ENCODE measurements at places on chromosomes 13 and 19.

DNA sequence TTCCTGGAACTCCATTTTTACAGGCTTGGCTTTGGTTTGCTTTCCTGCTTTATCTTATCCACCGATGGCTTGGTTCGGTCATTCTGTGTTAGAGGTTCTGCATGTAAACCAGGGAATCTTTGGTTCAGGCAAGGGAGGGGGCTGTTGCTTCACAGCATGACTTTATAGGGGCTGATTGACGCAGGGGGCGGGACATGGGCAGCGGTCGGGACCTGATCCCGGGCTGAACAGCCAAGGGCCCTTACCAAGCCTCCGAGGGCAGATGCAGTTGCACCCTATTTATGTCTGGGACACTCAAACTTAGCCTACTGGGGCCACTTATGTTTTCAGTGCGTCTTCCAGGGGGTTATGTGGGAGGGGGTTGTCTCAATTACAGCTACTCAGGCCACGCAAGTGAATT lies 312.4 kb downstream of the ZNF536 start:
- DNase-seq: no peak

DNA sequence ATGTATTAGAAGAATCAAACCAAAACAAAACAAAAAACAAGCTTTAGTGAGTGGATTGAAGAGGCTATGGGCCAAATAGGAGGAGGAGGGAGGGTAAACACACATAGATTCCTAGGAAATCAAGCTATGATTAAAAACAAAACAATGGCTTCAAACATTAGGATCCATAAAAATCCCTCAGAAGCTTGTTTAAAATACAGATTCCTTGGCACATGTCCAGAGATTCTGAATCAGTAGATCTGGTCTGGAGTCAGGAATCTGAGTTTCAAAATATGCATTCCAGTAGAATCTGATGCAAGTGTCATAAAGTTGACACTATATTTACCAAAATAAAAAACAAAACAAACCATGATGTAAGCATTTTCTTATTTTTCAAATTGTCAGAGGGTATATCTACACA lies 692.8 kb upstream of the SGCG start:
- no peak for DNase-seq

DNA sequence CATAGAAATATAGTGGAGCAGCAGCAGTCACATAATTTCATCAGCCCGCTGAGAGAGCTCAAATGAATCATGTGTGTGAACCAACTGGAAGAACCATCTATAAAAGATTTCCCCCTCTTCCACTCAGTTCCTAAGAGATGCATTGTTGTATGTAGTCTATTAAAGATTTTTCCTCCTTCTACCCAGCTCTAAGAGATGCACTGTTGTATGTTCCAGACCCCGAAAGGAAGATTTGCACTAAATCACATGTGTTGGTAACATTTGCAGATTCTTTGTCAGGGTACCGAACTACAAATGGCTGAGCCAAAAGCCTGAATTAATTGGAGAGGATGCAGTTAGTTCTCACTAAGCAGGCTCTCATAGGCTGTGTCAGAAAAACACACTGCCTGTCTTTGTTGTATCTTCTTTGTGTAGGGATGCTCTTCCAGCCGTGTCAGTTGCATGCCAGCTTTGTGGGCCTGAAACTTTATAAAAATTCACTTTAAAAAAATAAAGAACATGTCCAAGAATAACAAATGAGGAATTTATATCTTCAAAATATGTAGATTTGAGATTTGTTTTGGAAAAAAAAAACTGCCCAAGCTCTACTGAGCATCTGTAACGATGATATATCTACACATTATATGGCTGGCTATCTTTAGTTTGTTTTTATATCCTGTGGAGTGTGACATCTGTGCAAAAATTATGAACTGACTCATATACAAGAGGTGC lies 223.1 kb downstream of the MZT1 start:
- DNase-seq: no peak

GRCh38 chr19:13012690-13013608 lies 17.7 kb downstream of the NFIX start:
- DNase-seq: no peak

- no peak for DNase-seq
These were observed 75.0 kb downstream of the DHRS12 start for GRCh38 chr13:51728972-51729371.

GRCh38 chr19:45995715-45996385 lies 583 bp downstream of the CCDC61 start:
- DNase-seq: no peak

DNA sequence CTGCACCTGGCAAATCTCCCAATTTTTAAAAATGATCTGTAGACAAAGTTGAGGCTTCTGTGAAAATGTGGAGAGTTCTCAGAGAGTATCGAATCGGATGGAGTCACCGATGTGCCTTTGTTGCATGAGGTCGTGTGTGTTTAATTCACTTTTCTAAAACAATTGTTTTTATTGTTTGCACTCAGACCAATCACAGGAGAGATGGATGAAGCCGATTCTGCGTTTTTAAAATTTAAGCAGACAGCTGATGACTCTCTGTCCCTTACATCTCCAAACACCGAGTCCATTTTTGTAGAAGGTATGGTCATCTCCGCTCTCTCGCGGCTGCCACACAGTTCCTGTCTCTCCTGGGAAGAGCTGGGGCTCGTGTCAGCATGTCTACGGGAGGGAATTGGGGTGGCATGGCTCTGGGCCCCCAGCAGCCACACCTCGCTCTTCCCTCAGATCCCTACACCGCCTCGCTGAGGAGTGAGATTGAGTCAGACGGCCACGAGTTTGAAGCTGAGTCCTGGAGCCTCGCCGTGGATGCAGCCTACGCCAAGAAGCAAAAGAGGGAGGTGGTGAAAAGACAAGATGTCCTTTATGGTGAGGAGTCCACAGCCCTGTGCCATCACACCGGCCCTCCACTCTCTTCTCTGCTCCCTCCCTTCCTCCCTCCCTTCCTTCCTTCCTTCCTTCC lies 47.2 kb downstream of the PEX11G start:
- no peak for DNase-seq

DNA sequence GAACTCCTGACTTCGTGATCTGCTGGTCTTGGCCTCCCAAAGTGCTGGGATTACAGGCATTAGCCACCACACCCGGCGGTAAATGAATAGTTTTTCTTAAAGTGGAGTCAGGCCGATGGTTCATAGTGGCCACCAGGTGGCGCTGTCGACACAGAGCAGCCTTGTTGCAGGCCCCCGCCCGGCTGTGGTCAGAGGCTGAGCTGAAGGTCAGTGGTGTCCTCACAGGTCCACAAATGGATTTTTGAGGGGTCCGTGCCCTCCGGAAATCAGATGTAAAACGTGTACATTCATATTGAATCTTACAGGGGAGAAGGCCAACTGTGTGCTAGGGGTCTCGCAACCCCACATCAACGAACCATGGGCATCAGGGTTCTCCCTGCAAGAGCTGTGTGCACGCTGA lies 13.4 kb upstream of the WDR18 start:
- DNase-seq: no peak

DNA sequence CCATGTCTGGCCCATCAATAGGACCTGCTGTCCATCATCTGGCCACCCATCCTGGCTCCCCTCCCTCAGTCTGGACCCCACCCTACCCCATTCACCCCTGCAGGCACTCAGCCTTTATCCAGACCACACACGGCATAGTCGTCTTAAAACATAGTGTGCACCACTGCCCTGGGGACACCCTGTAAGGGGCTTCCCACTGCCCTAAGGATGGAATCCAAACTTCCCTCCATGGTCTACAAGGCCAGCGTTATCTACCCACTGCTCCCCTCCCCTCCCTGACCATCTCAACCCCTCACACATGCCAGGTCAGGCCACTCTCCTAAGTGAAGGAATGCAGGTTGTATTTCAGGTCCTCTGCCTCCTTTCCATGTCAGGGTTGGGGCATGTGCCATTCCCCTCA lies 352.7 kb upstream of the ZNF507 start:
- DNase-seq: no peak

DNA sequence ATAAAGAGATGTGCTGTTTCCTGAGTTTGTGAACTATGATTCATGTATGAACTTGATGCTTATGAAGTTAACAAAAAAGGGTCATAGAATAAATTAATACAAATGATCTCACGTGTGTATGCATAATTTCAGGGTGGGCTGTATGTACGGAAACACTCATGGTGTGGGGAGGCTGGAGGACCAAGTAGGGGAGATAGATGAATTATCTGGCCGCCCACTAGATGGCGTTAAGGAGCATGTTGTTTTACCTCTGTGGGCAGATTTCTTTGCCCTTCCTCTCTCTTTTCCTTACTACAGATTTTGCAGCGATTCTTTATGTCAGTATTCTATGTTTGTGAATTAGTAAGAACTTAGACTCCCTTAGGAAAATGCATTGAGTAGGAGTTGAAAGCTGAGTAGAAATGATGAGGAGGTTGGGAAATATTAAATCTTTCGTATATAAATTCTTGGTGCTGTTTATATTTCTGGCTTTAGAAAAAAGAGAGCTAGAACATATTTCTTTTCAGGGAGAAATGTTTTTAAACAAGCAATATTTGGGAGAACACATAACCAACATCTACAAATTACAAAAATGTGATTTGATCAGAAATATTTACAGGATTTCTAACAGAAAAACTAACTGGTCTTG lies 47.4 kb upstream of the TMTC4 start:
- peak; percentile 33 for DNase-seq

DNA sequence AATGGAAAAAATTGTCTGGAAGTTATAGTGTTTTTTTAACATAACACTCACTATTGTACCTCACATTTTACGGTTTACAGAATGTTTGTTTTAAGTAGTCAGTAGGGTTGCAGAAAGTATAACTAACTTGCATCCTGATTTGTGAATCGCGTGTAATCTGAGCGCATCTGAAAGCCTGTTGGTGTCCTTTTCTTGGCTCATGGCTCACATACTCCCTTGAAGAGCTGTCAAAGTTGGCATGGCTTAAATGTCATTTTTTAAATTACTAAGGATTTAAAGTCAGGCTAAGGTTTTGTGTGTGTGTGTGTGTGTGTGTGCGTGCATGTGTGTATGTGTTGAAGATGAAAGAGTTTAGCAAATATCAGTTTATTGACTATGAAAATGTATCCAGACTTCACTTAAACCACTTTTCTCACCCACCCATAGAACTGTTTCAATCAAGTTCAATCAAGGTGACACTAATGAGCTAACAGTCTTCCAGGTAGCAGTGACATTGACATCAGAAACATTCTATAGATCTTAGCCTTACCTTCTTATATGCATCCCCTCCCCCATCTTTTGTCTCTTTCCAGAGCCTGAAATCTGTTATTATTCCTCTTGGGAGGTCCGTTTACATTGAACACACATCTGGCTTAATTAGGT lies 480.4 kb upstream of the SGCG start:
- no peak for DNase-seq

Data from mesothelial cell of epicardium (in vitro differentiated cells).